Posterior cingulate gyrus (tissue), 11 donors: ENCODE measurements at places on chromosomes 2 and 18.

GRCh38 chr2:230644356-230644935 is 68.2 kb upstream of the CAB39 start:
- DNase-seq, result no peak

DNA sequence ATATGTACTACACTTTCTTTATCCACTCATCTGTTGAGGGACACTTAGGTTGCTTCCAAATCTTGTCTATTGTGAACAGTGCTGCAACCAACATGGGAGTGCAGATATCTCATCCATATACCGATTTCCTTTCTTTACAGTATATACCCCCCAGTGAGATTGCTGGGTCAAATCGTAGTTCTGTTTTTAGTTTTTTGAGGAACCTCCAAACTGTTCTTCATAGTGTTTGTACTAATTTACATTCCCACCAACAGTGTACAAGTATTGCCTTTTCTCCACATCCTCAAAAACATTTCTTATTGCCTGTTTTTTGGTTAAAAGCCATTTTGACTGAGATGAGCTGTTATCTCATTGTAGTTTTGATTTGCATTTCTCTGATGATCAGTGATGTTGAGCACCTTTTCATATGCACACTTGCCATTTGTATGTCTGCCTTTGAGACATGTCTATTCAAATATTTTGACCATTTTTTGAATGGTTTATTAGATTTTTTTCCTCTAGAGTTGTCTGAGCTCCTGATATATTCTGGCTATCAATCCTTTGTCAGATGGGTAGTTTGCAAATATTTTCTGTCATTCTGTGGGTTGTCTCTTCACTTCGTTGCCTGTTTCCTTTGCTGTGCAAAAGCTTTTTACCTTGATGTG is 12.2 kb downstream of the PLEK start:
- DNase-seq, result no peak

DNA sequence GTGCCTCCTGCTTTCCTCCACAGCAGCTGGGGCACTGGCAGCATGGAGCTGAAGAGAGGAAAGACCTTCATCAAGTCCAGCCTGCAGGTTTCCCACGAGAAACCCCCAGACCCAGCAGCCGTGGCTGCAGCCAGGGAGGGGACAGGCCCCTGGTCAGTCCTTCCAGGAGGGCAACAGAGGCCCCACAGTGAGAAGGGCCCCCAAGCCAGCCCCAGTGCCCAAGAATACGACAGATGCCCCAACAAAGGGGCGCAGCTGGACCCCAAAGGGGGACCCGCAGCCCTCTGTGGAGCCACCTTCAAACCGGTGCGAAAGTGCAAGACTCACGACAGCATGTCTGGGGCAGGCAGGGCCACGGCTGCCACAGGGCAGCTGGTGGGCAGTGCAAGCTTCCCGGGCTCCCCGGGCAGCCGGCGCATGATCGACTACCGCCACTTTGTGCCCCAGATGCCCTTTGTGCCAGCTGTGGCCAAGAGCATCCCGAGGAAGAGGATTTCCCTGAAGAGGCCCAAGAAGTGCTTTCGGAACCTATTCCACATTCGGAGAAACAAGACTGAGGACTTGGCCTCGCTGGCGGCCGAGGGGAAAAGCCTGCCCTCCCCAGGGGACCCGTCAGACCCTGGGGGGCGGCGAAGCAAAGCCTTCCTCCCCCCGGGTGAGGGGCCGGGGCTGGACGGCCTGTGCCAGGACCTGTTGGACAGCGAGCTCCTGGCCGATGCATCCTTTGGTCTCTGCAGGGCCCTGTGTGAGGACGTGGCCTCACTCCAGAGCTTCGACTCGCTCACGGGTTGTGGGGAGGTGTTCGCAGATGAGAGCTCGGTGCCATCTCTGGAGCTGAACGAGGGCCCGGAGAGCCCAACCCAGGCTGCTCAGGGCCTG is 6.9 kb downstream of the AMER3 start:
- peak; percentile 53 for DNase-seq

DNA sequence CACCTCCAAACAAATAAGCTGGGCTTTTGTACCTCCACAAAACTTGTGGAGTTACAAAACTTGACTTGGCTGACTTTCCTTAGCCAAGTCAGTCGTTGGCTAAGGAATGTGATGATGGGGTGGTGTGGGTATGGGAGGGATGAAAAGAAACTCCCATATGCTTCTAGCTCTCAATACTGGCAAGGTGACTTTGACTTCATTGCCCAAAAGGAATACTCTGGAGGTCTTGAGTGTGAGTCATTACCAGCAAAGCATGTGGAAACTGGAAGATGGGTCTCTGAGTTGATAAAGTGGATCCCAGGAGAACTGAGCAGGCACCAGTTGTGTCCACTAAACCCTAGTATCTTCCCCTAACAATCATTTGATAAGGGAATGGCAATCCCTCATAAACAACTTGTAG is 226.7 kb downstream of the GULP1 start:
- DNase-seq, result no peak

- no peak for DNase-seq
Measured at GRCh38 chr2:230023313-230023712, 45.4 kb downstream of the SLC16A14 start.

DNA sequence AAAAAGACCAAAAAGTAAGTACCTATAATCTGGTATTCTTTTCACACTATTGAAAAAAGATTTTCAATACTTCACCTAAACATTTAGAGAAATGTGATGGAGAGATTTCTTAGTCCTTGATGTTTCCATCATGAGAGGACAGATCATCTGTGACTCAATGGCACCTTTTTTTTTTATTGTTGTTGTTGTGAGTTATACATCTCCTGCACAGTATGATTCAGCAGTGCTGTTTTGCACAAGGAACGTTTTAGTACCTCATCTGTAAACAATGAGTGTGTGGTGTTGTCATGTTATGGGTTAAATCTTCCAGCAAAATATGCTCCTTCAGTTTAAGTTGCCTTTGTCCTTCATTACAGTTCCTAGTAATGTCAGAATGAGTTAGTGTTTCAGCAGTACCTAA is 2.2 kb downstream of the KIAA1328 start:
- DNase-seq, result no peak

- DNase-seq, result no peak
Measured at GRCh38 chr2:19532547-19533196, 174.2 kb upstream of the OSR1 start.

DNA sequence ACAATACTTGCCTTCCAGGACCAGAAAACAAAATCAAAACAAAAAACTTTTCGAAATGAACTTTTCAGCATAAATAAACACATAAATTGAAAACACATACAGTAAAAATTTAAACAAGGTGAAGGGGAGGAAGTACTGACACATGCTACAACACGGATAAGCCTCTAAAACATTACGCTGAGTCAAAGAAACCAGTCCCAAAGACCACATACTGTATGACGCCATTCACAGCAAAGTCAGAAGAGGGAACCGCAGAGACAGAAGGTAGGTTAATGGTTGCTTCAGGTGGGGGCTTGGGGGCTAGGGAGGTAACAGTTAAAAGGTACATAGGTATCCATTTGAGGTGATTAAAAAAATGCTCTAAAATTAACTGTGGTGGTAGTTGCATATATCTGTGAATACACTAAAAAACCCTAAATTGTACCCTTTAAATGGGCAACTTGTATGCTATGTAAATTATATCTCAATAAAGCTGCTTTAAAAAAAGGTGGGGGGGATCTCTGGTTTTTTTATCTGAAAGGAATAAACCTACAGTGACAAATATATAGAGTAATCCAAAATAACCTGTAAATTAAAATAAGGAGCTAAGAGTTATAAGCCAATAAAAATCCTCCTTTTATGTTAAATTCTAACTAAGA is 7.1 kb downstream of the COX7A2L start:
- DNase-seq, result no peak

GRCh38 chr2:5849562-5849961 is 157.4 kb downstream of the SOX11 start:
- DNase-seq, result no peak

DNA sequence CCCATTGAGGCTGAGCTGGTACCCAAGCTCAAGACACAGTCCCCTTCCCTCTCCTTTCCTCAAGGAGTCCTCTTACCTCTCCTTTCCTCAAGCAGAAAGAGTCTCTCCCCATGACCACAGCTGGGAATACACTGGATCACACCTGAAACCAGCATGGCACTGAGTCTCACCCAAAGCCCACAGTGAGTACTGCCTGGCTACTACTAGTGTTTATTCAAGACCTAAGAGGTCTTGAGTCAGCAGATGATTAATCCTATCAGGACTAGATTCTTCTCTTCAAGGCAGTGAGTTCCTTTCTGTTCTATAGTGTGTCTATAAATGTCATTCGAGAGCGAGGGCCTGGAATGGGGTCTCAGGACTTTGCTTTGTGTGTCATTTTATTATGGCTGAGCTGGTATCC is 111.4 kb downstream of the METTL4 start:
- DNase-seq, result no peak

- no peak for DNase-seq
Measured at GRCh38 chr18:76691800-76692199, 130.6 kb upstream of the ZNF236 start.

GRCh38 chr2:143015656-143016055 is 113.6 kb upstream of the ARHGAP15 start:
- DNase-seq, result no peak
